Stimulated activated CD4-positive, alpha-beta T cell treated with anti-CD3 and anti-CD28 coated beads, TNF-alpha, amount 100 ng/mL, for 1 hour (primary cell): ENCODE measurements at places on chromosomes 5 and 9.

DNA sequence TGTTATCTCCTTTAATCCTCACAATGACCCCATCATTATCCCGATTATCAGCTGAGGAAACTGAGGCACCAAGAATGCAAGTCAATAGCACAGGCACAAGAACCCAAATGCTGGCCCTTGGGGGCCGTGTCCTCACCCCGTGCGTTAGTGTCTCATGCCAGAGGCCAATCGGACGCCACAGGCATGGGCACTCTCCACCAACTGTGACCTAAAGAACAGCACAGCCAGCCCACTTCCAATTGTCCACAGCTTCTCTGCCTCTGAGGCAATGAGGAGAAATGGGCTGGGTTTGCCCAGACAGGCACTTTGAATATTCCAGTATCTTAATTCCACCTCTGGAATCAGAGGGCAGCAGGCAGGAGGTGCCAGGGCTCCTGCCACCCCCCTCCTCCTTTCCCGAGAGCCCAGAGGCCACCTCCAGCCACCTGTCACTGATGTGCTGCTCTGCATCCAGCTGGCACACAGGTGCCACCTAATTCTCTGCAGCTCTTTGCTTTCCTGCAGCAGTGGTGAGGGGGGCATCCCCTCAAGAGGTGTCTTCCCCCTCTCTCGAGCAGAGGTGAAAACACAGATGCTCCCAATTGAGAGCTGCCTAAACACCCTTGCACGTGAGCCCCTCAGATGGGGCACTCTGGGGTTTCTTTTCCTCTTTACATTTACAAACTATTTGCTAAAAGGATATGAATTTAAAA, 107.5 kb downstream of the ROR2 start:
- no peak for DNase-seq

GRCh38 chr9:17082343-17083064, 52.3 kb upstream of the CNTLN start:
- no peak for DNase-seq

- no peak for DNase-seq
These were observed 2.7 kb downstream of the OR2V2 start for GRCh38 chr5:181149806-181150733.

GRCh38 chr5:41656597-41656996, 146.2 kb upstream of the PLCXD3 start:
- no peak for DNase-seq

- DNase-seq = no peak
These were observed 47.5 kb downstream of the SERINC5 start for GRCh38 chr5:80208381-80208780.

- DNase-seq = no peak
These were observed 81.1 kb upstream of the TNFAIP8 start for GRCh38 chr5:119274767-119275130.

- DNase-seq = no peak
These were observed 164.7 kb downstream of the TMEM167A start for GRCh38 chr5:82912462-82912861.

GRCh38 chr9:108483676-108484075, 372.1 kb downstream of the ACTL7B start:
- no peak for DNase-seq

- DNase-seq = no peak
These were observed 110.9 kb upstream of the TARS1 start for GRCh38 chr5:33329891-33330290.

GRCh38 chr5:107652839-107653607, 17.7 kb downstream of the EFNA5 start:
- no peak for DNase-seq

DNA sequence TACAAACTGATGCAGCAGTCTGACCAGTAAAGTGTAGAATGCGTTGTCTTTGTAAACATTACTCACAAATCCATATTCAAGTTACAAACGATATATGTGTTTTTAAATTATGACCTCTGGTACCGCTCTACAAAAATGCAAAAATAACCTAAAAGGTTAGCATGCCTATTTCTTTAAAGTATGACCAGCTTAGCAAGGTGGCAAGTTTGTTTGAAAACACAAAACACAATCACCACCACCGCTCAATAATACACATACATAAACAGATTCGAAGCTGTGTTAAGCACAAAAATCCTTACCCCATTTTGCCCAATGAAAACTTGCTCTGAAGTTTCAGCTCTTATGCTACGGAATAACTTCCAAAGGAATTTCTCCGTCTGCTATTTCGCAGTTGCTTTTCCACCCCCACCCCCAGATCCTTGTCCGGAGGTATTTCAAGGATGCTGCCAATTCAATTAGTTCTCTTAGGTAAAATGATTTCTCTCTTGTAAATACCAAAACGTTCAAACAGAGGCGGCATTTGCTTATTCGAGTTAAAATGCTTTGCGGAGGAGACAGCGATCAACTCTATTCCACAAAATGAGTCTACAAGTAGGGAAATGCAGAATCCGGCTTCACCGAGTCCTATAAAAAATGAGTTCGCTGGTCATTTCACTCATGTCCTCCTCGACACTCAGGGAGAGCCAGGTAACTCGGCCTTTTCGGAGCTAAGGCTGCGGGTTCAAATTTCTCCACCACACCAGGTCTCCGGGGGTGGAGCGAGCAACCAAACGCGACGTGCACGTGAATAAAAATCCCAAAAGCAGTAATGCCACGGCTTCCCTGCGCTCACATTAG, 1.2 kb downstream of the HOMER1 start:
- no peak for DNase-seq

- no peak for DNase-seq
These were observed 177.3 kb downstream of the RAB3C start for GRCh38 chr5:58760222-58760621.
